Stimulated activated CD8-positive, alpha-beta memory T cell treated with anti-CD3 and anti-CD28 coated beads, Interleukin-4, amount 100 ng/mL, for 4 hours (primary cell): ENCODE measurements at places on chromosomes 6 and 20.

DNA sequence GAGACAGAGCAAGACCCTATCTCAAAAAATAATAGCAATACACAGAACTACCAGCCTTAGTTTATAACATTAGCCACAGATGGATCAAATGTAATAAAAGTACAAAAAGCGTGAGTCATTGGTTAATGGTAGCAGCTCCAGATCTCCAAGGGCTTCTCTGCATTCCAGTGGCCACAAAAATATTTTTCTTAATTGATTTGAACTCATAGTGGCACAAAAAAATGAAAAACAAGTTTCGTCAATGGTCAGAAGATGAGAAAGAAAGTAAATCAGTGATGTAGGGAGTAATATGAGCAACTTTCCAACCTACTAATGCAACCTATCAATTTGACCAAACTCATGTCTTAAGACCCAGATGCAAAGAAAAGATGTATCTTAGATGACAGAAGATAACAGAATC is 79.6 kb downstream of the CEP57L1 start:
- no peak for DNase-seq

DNA sequence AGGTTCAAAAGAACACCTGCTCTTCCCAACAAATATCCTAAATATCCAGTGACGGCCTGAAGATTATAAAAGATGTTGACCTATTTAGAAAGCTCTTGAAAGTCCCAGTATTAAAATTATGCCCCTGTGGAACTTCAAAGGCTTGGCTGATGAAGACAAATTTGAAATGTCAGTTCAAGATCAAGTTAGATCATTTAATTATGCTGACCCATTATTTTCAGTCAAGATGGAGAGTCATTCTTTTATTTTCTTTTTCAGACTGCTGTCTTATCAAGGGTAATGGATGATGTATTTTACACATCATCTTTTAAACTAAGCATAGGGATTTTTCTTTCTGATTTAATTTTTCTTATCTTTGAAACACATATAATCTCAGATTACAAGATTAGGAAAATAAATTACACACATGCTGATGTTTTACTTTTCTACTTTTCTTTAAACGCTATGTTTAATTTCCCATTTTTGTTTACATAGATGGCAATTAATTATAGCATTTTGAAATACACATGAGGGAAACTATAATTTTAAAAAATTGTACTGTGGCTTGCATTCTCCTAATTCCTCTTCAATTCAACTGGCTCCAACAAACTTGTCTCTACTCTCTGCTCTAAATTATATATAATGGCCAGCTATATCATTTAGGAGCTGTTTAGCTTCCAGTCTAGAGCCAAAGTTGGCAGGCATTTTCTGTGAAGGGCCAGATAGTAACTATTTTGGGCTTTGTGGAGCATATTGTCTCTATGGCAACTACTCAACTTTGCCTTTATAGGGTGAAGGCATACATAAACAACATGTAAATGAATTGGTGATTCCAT is 123.7 kb downstream of the RCAN2 start:
- DNase-seq, result no peak

DNA sequence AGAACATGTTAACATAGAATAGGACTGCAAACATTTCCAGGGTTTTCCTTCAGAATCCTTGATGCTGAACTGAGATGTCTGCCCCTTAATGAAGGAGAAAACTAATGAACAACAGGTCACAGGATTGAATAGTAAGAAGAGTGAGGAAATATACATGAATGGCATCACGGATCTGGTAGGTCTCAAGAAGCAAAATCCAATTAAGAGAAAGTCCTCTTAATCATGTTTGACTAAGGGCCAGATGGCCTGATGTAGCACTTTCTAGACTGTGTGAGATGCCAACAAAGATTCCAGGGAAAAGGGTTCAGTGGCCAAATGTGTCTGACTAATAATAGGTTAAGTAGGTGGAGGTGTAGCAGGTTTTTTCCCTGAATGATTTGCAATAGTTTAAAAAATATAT is 13.7 kb upstream of the SHPRH start:
- DNase-seq, result no peak

GRCh38 chr6:40568062-40568708 is 19.0 kb downstream of the LRFN2 start:
- DNase-seq, result no peak

- no peak for DNase-seq
Measured at GRCh38 chr6:158230967-158231550, 62.9 kb downstream of the GTF2H5 start.
